ENCODE measurements at places on chromosomes 11 and 22.

DNA sequence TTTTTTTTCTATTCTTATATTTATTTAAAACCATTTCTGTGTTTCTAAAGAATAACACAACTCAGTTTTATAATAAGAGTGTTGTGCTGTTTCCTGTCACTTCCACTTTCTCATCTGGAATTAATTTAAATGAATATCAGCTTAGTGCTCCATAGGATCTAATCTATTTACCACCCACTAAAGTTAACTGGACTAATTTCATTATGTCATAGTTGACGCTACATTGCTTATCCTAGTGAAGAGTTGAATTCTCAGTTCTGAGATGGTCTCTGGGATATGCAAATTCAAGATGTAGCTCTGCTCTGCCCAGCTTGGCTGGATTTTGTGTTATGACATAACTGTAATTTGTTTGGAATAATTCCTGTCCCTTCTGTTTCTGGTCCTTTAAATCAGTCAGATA lies 380.1 kb downstream of the METTL15 start:
- ATAC-seq, result no peak

- ATAC-seq, result no peak
These were observed 8.0 kb upstream of the CAVIN3 start for GRCh38 chr11:6328321-6328720.

GRCh38 chr11:118295815-118296454 lies 8.6 kb upstream of the CD3E start:
- ATAC-seq, result no peak

DNA sequence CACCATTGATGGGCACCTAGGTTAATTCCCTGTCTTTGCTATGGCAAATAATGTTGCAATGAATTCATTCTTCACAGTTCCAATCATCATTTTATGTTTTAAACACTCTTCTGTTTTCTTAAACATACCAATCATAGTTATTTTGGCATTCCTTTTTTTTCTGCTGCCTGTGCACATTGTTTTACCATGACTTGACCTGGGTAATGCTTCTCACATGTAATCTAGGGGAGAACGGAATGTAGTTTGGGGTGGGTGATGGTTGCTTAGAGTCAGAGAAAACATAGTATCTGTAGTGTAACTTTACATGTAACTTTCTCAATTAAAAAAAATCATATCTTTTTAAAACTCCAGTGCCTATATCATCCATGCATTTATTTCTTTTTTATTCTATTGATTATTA lies 1945.3 kb upstream of the RAG2 start:
- ATAC-seq, result no peak

DNA sequence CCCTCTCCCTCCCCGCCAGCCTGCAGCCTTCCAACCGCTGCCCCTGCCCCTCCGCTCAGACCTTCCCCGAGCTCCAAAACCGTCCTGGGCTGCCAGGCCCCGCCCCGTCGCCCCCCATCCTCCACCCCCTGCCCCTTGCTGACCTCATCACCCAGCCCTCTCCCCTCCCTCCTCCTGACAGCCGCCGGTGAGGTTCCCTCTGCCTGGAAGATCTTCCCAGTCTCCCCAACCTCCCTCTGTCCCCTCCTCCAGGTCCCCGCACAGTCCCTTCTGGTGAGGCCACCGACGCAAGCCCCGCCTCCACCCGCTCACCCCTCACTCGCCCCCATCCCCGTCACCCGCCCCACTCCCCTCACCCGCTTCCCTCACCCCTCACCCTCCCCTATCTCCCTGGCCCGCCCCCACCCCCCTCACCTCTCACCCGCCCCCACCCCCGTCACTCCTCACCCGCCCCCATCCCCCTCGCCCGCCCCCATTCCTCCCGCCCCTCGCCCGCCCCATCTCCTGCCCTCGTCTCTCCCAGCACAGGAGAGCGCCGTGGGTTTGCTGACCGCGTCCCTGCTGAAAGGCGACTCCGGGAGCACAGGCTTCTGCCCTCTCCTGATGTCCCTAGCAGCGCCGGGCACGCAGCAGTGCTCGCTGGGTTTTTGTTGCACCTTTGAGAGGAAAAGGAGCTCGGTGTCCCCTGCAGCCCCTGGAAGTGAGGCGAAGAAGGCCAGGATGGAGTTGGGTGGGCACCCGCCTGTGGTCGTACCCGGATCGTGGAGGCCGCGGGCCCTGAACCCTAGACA lies 16.4 kb upstream of the UPK3A start:
- ATAC-seq, result no peak

DNA sequence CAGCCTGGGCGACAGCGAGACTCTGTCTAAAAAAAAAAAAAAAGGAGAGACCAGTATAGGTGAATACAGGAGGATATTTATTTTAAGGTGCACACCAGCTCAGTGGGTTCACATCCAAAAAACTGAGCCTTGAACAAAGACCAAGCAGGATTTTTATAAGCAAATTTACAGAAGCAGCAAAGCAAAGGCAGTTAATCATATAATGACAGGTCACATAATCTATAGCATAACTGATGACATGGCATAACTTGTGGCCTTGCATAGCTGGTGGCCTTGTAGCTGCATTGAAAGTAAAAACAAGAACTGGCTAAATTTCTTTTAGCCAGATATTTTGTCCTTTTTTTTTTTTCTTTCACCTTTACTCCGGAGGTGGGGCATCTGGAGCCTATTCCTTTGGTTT lies 2.7 kb upstream of the PLAAT3 start:
- ATAC-seq, result no peak

DNA sequence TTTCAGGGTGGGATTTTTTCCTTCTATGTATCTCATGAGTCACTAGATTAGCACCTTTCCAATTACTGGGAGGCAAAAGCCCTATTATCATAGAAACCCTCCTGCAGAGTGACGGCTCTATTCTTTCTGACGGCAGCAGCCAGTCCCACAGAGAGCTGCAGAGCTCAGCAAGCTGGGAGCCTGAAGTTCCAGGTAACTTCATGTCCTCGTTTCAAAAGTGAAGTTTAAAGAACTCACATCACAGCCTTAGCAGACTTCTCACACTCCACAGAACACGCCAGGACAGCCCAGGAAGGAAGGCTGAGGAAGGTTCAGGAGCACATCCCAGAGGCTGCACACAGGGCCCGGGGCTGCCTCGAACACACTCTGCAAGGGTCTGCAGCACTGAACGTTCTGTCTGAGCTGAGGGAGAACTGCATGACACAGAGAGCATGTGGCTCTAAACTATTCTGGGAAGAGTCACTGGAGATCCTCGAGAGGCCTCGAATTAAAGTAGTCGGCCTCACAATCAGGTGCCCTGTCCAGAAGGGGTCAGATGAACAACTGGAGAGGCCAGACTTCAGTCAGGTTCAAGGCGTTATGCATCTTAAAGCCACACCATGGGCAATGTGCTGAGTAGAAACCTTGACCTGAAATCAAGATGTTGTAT lies 104.2 kb upstream of the DRD2 start:
- ATAC-seq, result no peak

GRCh38 chr11:14583252-14584034 lies 60.2 kb upstream of the PDE3B start:
- ATAC-seq, result peak; percentile 37

GRCh38 chr11:86047275-86047991 lies 21.5 kb downstream of the PICALM start:
- no peak for ATAC-seq

GRCh38 chr22:27499121-27499520 lies 302.4 kb downstream of the MN1 start:
- ATAC-seq, result no peak

DNA sequence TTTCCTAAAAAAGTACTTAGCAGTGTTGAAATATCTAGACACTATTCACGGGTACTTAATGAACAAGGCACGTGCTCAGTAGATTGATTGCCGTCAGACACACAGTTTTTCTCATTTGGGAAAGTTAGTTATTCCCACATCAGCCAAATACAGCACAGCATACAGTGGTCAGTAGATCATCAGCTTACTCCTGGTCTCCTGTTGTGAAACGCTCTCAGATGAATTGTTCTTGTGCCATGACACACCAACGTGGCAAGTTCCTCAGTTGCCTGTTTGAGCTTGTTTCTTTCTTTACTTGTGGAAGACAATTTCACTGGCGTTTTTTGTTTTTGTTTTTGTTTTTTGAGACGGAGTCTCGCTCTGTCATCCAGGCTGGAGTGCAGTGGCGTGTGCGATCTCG lies 8.6 kb downstream of the TAB1 start:
- peak; percentile 70 for ATAC-seq

DNA sequence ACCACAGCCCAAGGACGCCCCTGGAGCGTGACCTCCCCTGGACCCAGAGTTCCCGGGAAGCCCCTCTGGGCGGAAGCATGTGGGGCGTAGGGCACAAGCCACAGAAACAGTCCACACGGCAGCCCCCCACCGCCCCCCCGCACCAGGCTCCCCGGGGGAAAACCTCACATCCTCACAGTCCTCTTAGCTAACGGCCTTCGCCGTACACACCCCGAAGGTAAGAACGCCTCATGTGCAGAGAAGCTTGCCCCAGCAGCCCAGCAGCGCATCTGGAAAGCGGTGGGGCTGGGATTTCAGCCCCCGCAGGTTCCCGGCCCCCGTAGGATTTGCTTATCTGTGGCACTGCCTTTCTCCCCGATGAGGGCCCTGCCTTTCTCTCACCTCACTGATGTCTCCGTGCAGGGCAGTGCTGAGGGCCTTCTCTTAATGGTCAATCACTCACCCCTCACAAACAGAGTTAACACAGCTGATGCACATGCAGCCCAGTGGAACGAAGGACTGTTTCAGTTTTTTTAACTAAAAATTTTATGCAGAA lies 309.2 kb downstream of the BRD1 start:
- ATAC-seq, result no peak

DNA sequence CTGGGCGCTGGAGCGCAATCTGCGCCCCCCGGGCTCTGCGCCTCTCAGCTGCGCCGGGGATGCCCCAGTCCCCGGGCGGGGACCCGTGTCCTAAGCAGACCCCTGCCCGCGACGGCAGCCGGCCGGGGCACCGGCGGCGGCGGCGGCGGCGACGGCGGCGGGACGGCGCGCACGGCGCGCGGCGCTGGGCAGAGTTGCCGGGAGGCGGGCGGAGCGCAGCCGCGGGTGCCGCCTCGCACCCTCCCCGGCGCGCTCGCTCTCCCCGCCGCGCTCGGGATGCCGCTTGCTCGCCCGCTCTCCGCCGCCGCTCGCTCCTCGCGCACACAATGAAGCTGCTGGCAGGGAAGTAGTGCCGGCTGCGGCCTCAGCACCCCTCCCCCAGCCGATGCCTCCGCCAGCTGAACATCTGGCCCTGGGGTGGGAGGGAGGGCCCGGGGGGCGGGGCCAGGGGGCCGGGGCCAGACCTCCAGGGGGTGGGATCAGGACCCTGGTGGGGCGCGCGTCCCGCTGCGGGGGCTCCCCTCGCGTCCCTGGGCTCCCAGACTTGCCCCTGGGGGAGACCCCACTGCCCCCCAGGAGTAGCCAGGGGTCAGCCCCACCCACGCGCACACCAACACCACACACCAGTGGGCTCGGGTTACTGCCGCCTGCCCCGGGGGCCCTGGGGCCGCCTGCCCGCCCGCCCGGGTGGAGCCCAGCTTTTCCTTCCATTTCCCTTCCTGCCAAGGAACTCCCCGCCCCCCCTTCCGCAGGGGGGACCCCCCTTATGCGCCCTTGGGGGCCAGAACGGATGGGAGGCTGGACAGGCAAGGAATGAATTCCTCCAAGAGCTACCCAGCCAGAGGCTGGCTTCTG lies at the start of gene RCOR2:
TSS of gene RCOR2 (minus strand) at position 328 of the 855 bp plus-strand sequence. CDS start 708 bp downstream, outside the sequence.
- ATAC-seq, result peak; percentile 67

DNA sequence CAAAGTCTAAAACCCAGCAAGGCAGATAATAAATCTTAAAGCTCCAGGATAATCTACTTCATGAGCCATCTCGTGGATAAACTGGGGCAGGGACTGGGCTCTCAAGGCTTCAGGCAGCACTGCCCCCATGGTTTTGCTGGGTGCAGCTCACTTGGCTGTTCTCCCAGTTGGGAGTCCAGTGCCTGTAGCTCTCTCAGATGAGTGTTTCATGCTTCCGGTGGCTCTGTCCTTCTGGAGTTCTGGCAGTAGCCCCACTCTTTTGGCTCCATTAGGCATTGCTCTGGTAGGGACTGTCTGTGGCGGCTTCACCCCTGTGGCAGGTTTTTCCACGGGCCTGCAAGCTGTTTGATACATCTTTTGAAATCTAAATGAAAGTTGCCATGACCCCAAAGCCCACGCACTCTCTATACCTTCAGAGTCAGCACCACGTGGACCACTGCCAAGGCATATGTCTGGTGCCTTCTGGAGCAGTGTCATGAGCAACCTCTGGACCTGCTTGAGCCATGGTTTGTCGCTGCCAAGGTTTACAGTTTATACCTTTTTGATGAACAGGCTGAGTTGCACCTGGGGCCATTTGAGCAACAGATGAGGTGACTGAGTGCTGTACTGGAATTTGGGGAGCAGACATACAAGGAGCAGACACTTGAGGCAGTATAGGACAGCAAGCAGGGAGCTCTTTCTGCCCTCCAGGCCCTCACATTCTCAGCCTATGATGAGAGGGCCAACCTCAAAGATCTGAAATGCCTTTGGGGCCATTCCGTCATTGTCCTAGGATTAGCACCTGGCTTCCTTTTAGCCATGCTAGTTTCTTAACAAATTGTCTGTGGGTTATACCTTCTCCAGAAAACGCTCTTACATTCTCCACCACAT lies 48.6 kb downstream of the MTNR1B start:
- ATAC-seq, result no peak

DNA sequence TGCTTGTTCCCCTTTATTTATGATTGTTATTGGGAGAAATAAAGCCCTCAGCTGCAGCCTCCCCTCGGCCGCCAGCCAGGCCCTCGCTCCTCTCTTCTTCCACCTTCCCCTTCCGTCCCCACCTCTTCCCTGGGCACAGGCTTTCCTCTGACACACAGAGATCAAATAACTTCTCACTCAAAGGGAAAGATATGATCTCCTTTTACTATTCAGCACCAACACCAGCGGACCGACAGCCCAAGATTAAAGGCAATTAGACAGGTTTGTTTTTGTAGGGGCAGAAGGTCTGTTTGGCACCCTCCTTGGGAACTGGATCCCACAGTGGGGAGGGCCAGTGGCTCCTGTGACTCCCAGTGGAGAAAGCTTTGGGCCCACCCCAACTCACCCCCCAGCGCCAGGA lies 23.0 kb downstream of the NECTIN1 start:
- ATAC-seq, result no peak

DNA sequence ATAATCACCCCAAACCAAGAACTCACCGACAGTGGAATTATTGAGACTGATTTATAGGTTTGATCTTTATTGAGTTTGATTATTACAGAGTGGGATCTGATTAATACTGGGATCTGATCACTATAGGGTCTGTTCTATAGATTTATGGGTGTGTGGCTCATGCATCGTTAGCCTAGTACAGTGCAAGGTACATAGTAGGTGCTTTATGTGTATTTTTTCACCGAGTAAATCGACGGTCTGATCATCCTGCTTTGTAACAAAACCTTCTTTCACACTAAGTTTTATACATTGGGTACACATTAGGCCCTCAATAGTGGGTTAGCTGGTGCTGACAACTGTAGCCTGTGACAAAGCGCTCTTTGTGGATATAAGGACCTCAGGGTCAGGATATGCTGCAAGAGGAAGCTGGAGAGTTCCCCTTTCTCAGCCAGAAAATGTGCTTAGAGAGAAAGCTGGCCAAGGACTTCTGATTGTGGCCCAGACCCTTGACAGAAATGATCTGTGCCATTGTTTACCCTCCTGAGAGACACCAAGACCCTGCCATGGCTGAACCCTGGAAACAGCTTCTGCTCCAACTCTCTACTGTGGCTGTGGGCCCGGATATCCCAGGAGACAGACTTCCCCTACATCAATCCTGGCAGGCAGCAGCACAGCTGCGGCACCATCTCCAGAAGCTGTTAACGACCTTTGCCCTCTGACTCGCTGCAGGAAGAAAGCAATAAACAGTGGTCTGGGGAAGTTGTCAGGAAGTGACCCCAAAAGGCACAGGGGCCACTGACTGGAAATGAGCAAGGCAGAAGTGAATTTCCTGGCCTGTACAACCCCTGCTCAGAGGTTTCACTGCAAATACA lies 16.1 kb upstream of the TPP1 start:
- ATAC-seq, result peak; percentile 59

All from gastroesophageal sphincter (tissue), 4 donors.